ENCODE measurements at places on chromosomes 2 and 18.

- no peak for DNase-seq
Measured at GRCh38 chr2:138658187-138658894, 121.8 kb downstream of the NXPH2 start.

DNA sequence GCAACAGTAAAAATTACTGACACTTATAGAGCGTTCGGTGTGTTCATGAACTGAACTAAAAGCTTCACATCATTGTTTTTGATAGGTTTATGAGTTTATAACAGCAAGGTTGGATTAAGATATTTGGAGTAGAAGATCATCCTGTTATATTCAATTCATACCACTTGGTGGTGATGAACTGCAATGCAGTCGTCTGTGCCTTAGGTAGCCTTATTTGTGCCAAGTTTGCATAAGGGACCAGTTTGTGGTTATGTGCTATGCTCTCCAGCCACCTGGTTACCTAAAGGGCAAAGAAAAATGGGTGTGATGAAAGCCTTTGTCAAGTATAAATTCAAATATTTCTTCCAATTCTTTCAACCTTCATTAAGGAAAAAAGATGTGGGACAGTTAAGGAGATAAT lies 150.9 kb upstream of the KCNH7 start:
- DNase-seq, result no peak

DNA sequence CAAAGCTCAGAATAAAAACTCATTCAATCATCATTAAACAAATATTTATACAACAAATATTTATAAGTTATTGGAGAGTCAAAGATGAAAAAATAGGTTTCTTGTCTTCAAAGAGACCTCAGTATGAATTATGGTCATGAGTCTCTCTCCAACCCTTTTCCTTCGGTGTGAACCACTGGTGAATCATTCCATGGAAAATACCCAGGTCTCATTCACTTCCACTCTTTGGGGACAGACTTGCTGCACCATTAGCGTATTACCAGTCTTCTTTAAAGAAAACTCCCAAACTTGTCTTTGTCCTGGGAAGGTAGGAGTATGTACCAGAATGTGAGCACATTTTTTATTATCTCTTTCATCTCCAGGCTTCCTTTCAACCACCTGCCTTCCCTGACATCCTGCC lies 257.4 kb upstream of the RBMS1 start:
- no peak for DNase-seq

DNA sequence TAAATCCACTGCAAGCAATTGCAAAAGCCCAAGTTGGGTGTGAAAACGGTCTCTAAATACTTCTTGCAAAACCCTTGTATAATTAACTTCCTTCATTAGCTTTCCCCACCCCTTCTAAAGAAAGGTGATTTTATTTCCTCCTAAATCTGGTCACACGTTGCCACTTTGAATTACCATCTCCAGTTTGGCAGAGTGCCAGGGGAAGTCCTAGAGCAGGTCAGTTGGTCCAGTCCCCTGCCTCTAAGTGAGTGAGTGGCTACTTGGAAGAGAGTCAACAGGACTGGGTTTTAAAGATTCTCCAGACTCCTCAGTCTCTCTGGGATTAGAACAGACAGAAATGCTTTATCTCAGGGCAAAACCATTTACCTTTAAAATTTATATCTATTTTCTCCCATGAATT lies 18.7 kb upstream of the LYPD6B start:
- no peak for DNase-seq

DNA sequence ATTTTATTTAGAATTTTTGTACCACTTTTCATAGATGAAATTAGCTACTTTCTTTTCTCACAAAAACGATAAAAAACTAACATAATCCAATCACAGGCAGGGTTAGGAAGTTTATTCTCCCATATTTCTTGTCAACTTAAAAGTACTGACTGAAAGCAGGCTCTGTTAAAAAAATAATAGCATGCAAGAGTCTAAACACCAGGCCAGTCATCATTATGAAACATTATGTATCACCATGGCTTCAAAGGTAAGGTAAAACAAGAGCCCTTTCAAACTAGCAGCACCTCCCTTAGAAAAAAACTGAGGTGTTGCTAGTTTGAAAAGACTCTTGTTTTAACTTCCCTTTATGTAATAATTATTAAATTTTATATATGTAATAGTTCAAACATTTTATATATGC lies 848.0 kb downstream of the RNF144A start:
- DNase-seq, result no peak

GRCh38 chr2:31227711-31228125 lies 6.2 kb upstream of the EHD3 start:
- DNase-seq, result no peak

GRCh38 chr2:142682528-142682927 lies 194.9 kb upstream of the KYNU start:
- no peak for DNase-seq

Data from ELF-1 (cell line).